Stimulated activated naive B cell treated with anti-CD40 and anti-IgM and Interleukin-4, amounts not matched to agents 10 μg/mL and 1 μg/mL and 100 μg/mL, for 72 hours (primary cell): ENCODE measurements at places on chromosomes 3 and 15.

DNA sequence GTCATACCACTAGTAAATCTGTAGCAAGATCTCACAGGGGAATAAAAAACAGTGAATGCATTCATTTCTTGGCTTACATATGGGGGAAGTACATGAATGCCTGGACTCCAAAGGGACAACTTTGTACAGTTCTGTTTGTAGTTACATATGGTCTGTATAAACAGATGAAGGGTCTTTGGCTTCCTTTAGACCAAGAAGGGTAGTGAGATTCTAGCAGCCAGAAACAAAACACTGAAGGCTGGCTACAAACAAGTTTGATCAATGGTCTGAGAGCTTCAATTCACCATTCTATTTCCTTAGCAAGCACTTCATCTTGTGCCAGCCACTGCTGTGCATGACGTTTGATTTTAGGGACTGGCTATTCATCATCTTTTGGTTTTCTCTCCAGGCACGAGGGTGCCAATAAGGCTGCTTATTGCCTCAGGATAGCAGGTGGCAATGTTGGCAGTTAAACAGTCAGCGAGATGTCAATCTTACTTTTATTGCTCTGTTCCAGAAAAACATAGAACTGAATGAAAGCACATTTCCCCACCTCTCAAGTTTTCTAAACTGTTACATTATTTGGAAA lies 313.7 kb upstream of the COL8A1 start:
- DNase-seq, result no peak

DNA sequence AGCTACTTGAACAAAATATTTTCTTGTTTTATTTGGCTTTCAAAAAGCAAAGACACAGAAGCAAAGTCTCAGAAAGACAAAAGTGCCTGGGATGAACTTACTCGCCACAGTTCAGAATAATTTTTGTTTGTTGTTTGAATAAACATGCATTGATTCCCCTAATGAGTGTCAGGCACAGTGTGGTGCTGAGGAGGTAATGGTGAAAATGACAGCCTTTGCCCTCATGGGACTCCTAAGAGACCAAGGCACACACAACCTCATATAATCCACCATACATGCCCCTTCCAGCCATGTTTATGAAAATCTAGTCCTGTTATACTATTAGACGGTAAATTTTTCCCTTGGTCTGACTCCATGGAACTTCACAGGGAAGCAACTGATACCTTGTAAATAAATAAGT lies 2.5 kb downstream of the GOLIM4 start:
- no peak for DNase-seq

DNA sequence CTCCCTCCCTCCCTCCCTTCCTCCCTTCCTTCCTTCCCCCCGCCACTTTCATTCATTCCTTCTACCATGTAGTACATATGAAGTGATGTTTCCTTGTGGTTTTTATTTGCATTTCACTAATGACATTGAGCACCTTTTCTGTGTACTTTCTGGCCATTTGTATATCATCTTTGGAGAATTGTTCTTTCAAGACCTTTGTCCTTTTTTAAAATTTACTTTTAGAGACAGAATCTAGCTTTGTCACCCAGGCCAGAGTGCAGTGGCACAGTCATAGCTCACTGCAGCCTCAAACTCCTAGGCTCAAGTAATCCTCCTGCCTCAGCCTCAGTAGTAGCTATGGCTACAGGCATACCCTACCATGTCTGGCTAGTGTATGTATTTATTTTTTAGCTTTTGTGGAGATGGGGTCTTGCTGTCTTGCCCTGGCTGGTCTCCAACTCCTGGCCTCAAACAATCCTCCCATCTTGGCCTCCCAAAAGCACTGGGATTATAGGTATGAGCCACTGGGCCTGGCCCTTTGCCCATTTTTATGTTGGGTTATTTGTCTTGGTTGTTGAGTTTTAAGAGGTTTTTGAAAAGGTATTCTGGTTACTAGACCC lies 42.0 kb upstream of the CTDSPL2 start:
- no peak for DNase-seq

GRCh38 chr3:11929531-11929930 lies 74.7 kb upstream of the SYN2 start:
- DNase-seq, result no peak

- DNase-seq, result no peak
These were observed 913 bp downstream of the FAM174B start for GRCh38 chr15:92654662-92655061.

DNA sequence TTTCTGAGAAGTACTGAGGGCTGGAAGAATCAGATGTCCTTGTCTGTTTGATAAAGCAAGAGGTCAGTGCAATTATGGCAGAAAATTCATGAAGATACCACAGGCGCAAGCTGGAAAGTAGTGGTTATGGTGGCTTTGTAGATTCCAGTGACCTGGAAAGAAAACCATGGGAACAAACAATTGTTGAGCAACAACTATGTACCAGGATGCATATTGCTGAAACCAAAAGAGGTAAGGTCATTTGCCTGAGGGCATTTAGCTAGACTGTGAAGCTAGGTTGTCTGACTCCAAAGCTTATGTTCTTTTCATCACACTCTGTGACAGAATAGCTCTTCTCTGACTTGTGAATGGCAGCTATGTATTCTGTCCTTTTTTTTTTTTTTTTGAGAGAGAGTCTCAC lies 74.0 kb downstream of the B3GALNT1 start:
- DNase-seq, result no peak

DNA sequence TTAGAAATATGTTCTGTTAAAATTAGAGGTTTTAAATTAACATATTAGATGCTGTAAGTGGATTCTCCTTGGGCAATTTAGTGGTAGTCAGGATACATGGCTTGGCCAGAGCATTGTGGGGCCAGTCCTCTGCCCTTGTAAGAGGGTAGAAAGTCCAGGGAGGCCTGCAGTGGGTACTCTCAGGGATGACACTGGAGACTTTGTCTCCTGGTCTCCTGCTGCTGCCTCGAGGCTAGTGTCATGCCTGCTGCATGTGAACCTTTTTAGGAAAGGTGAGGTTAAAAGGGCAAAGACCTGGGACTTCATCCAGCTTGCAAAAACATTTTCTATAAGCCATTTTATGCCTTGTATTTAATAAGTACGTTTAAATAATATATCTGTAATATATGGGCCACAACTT lies 96.8 kb upstream of the PROK2 start:
- no peak for DNase-seq

DNA sequence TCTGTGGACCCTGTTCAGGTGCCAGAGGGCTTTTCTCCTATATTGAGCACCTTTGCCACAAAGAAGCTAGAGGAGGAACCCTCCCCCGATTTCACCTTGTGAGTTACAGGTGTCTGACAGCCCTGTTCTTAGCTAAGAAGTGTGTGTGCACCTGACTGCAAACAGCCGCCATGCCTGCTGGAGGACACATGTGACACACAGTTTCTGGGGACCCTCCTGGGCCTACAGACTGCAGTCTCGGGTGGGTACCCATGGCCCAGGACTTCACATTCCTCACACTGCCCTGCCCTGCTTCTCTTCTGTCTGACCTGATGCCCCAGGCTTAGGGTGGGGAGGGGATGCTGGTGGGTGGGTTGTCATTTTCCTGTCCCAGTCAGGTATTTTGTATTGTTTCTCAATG lies 140.6 kb downstream of the CACNA1D start:
- DNase-seq, result no peak

GRCh38 chr3:5138214-5138981 lies 16.3 kb downstream of the ARL8B start:
- no peak for DNase-seq

DNA sequence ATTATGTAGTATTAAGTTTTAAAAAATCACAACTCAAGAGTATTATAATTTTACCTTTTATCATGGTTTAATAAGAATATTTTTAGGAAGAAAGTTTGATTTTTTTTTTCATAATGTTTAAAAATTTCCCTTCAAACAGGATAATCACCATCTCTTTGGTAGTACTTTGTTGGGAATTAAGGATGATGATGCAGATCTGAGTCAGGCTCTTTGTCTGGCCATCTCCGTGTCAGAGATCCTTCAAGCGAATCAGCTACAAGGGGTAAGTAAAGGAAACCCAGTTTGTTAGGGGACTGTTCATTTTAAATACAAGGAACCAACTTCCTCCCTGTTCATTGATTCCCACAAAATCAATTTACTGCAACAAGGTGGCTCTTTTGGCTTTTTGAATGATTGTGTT lies 36.8 kb upstream of the NIT2 start:
- DNase-seq, result no peak

- no peak for DNase-seq
These were observed 131.2 kb upstream of the CGNL1 start for GRCh38 chr15:57245130-57245529.

DNA sequence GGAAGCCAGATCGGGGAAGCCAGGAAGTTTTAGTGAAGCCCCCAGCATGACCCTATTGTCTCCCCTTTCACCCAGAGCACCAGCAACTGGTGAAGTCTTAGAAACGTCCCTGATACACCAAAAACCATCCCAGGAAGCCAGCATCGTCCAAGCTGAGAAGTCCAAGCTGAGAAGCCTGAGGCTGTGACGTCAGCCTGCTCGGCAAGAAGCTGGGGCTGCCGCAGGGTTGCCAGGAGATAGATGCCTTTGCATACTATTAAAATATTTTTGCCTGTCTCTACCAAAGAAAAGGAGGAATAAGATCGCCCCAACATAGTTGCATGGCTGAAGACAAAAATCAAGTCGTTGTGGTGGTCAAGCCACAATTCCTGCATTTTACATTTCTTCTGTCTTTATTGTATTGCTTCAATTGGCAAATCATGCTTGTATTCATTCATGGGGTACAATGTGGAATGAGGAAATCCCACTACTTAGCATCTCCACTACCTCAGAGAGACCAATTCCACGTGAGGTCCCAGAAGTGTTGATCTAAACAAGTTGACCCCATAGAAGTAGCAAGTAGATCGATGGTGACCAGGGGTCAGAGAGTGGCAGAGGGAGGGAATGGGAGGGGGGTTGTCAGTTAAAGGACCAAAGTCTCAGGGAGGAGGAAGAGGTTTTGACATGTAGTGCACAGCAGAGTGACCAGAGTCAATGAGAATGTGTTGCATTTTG lies 19.6 kb upstream of the EMC3 start:
- no peak for DNase-seq

DNA sequence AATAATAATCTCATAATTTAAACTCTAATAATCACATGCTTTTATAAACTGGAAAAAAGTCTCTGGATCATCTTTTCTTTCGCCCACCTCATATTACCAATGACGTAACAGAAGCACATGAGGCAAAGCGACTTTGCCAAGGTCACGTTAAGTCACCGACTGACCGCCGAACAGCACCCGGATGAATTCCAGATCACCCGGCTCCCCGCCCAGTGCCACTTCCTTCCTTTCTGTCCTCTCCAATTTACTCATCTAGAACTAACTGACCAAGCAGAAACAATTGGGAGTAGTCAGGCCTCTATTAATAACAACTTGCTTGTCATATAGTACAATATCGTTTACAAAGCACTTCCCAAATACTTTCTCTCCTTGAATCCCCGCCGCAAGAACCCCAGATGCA lies 21.1 kb downstream of the FGF12 start:
- no peak for DNase-seq
